ENCODE measurements at places on chromosomes 12 and 14.

DNA sequence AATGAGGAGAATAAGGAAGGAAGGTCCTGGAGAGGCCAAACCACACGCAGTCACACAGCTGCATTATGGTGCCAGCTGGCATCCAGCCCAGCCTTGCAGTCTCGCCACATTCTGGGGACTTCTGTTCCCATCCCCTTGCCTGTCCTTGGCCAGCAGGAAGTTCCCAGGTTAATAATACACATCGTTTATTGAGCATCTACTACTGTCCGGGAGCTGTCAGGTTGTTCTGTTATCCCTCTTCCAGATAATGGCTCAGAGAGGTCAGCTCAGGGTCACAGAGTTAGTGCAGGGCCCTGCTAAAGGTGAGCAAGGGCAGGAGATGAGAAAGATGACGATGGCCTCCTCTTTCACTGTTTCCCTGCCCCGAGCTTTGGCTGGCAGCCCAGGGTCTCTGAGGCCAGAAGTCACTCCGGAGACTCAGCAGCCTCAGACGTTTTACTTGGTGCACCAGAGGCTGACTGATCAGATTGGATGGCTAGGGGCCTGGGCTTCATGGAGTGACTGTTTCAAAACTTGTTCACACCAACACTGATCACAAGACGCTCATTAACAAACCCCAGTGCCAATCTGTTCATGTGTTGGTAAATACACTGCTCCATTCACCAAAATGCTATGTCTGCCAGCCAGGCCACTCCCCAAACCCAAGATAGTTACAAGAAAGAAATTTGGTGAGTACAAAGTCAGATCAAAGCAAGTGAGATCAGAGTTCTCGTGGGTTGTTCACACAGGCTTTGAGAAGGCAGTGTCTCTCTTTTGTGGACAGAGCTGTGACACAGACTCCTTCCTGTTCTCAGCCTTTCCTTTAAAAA lies 79.2 kb downstream of the B4GALNT3 start:
- no peak for DNase-seq

DNA sequence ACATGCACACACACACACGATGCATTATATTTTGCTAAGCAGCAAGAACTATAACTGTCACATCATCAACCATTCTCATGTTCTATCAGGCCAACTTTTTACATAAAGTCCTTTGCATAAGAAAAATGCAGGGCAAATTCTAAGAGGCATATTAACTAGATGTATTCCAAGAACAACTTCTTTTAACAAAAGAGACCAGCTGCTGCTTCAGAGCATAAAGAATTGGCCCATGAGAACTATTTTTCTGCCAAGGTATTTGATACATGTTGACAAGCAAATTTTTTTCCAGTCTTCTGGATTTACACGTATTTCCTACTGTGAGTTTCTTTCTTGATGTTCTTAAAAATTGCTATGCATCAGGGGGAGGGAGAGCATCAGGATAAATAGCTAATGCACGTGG lies 27.2 kb downstream of the GLT8D2 start:
- DNase-seq = no peak

GRCh38 chr14:63223596-63223995 lies 19.4 kb downstream of the RHOJ start:
- DNase-seq = no peak

GRCh38 chr12:69108037-69108436 lies 131.3 kb upstream of the CPSF6 start:
- DNase-seq = no peak

GRCh38 chr12:49538510-49539403 lies at the start of gene KCNH3:
KCNH3 (plus strand) TSS chr12:49539030; CDS start chr12:49539417, 387 bp downstream.
- DNase-seq = peak; percentile 95
